ENCODE measurements at places on chromosomes 16 and 17.

GRCh38 chr17:80101946-80102663 is 724 bp downstream of the GAA start:
- DNase-seq = no peak

GRCh38 chr16:4914528-4915225 is 22.3 kb downstream of the PPL start:
- DNase-seq = no peak

DNA sequence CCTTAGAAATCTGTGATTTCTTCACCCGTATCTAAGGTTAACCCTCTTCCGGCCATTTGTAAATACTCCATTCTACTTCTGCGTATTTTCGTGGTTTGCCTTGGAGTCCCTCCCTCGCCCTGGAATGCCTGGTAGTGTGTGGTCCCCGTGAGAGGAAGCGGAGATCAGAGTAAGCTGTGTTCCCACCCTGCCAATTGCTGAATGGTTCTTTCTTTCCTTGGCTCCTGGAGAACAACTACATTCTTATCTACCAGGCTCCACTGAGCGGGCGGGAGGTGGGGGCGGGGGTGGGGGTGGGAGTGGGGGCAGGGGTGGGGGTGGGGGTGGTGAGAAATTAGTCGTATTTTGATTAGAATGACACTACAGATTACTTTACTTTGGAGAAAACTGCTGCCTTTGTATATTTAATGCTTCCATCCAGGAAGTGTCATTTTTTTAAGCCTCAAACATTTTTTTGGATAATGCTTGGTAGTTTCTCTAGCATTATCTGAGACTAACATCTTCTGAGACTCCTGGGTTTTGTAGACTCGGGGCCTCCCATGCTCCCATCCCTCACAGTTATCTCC is 20.9 kb upstream of the FASN start:
- DNase-seq = no peak

DNA sequence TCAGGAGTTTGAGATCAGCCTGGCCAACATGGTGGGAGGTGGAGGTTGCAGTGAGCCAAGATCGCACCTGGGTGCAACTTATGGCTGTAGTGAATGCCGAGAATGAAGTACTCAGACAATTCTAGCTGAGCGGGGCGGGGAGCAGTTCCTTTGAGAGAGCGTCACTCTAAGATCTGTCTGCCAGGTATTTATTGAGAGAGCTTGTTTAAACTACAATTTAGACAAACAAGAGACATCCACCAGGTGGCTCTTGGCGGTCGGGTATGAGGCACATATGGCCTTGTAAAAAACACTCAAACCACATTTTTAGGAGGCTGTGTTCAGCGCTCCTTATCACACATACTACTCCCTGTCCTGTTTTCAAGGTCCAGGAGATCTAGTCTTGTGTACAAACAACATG is 40.6 kb upstream of the CDH1 start:
- no peak for DNase-seq

GRCh38 chr17:66552371-66552770 is 250.0 kb downstream of the PRKCA start:
- DNase-seq = no peak

- no peak for DNase-seq
Measured at GRCh38 chr17:41308918-41309359, at the start of gene KRTAP16-1. KRTAP16-1 (minus strand) TSS chr17:41309309; CDS start chr17:41309253, 56 bp downstream.

GRCh38 chr16:51048544-51048943 is 102.5 kb downstream of the SALL1 start:
- DNase-seq = no peak

DNA sequence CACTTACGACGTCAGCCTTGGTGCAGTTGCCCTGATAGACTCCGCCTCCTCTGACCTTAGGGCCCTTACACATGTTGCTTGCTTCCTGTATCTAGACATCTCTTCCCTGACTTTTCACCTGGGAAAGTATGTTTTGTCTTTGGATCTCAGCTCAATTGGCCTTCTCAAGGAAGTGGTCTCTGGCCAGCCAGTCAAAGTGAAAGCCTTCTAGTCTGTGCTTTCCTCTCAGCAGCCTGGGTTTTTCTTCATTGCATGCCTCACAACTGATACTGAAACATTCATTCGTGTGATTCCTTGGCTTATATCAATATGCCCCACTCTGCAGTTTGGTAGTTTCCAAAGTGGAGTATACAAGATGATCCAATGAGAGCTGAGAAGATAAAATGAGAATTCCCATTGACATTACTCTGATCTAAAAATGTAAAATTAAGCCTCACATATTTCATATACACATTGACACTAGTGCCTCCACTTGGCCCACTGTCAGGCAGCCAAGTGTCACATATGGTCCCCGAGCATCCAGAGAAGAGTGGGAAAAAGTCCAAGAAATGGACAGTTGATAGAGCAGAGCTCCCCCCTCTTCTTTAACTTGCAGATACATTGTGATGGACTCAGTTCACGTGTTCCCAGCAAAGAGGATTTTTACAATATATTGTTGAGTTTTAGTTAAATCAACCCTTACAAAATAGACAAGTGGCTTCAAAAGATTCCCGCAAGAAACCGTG is 371.2 kb upstream of the ASIC2 start:
- no peak for DNase-seq

DNA sequence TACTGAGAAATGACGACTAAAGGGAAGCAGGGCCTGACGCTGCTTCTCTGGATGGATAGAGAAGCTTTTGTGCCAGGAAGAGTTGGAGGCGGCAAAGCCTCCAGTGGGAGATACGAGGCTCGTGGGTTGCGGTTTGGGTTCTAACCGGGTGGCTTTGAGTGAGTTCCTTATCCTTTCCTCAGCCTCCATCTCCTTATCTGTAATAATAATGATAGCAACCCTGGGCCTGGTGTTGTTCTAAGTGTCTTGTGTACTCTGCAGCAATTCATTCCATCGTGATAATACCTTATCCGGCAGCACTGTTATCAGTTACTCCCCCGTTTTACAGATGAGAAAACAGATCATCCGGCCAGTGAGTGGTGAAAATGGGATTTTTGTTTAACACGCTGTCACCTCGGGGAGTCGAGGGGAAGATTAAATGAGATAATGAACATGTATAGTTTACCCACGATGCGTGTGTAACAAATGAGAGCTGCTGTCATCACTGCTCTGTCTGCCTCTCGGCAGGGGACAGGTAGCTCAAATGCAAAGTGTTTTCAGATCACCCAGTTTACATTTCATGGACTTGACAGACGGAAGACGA is 52.0 kb upstream of the LHX1 start:
- no peak for DNase-seq

DNA sequence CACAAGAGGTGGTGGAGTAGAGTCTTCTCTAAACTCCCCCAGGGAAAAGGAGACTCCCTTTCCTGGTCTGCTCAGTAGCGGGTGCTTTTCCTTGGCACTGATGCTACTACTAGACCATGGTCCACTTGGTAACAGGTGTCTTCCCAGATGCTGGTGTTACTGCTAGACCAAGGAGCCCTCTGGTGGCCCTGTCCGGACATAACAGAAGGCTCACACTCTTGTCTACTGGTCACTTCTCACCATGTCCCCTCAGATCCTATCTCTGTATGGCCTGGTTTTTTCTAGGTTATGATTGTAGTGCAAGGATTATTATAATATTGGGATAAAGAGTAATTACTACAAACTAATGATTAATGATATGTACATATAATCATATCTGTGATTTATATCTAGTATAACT is 49.7 kb upstream of the ARL4D start:
- no peak for DNase-seq

GRCh38 chr17:78092794-78093324 is 35.7 kb downstream of the TMC6 start:
- DNase-seq = no peak

DNA sequence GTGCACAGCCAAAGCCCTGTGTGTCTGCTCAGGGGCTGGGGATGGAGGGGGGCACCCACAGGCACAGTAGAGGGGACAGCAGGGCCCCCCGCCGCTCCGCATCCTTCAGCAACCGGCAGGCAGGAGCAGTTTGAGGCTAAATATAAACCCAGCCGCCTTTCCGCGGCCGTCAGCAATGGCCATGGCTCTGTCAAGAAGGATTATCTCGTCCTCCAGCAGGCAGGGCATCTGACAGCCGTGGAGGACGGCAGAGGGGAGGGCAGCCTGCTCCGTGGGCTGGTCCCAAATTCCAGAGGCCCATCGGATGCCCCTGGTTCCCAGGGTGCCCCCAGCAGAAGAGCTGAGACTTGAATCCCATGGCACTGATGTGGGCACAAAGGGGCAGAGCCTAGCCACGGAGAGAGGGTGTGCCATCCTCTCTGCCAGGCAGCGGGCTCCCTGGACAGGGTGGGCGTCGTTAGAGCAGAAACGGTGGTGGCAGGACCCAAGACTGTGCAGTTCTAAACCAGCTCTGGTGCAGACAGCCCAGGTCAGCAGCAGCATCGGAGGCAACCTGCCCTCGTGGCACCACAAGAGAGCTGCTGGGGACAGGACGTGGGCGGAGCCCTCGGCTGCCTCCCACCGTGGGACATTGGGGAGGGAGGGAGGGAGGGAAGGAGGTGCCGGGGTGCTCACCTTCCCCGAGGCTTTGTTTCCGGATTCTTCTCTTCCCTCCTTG is 198.8 kb upstream of the CIBAR2 start:
- DNase-seq = no peak

DNA sequence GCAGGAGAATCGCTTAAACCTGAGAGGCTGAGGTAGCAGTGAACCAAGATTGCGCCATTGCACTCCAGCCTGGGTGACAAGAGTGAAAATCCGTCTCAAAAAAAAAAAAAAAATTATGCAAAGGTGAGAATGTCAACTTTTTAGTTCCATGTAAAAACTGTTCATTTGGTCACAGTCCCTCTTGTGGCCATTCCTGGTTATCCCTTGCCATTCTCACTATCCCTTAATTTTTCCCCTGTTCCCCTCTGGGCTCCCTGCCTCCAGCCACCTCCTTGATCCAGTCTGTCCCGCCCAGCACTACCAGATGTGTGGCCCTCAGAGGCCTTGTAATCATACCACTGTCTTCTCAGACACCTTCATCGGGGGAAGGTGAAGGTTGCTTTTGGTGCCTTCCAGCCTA is 23.4 kb downstream of the DCAF7 start:
- no peak for DNase-seq

- no peak for DNase-seq
Measured at GRCh38 chr16:53219371-53219770, 164.6 kb downstream of the CHD9 start.

- DNase-seq = no peak
Measured at GRCh38 chr17:60577147-60577915, 22.7 kb upstream of the PPM1D start.

DNA sequence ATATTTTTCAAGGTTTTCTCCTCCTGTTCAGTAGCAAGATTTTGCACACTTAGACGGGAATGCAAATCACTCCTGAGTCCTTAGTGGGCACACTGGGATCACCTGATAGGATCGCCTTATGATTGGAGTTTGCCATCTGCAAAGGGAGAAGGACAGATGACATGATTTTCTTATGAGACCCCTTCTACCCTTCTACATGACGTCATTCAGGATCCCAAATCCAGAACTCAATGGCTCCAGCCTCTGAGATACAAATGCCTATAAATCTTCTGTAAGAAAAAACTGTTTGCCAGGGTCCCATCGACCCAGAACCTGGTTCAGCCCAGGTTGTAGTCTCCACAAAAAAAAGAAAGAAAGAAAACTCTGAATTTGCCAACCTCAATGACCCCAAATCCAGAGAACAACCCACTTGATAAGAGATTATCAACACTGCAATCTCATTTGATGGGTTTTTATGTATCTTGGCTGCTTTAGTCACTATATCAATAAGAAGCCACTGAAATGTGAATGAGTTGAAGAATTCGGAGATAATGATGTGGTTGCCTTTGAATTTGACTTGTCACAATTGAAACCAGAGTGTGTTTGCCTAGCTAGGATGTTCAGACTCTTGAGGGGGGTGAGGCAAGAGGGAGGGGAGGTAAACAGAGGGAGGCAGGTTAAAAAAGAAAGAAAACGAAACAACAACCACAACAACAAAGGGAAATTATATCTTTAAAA is 6.7 kb downstream of the ZNF423 start:
- DNase-seq = no peak

GRCh38 chr17:74527081-74527480 is 4.2 kb downstream of the CD300LB start:
- DNase-seq = no peak

DNA sequence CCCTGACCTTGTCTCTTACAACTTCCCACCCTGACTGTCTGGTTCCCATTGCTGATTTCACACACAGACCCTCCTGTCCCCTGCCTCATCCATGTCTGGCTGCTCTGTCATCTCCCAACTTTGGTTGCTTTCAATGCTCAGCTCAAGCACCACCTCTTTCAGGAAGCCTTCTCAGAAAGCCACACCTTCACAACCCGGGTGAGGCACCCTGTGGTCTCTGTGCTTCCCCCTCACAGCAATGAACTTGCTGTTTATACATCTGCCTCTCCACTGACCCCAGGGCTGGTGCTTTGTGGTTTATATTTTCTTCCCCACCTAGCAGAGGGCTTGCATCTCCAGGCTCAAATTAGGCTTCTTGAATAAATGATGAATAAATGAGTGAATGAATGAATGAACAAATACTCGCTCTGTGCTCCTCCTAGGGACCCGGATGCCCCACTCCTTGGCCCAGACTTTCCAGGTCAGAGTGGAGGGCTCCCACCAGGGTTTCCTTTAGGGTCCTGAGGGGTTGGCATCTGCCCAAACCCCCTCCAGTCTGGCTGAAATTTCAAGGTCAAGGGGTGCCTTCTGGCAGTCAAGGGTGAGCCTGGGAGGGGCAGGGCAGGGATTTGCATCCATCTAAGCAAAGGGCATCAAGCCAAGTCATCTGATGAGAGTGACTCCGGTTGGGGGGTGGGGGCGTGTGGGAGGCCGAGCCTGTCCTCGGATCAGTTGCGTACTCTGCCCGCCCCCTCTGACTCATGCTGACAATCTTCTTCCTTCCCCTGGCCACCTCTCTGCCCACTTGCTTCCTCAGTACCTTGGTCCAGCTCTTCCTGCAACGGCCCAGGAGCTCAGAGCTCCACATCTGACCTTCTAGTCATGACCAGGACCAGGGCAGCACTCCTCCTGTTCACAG is at the start of gene ITGAX:
ITGAX (plus strand) TSS at position 783 of the 898 bp plus-strand sequence; CDS start at position 862, 79 bp downstream.
- peak; percentile 92 for DNase-seq

DNA sequence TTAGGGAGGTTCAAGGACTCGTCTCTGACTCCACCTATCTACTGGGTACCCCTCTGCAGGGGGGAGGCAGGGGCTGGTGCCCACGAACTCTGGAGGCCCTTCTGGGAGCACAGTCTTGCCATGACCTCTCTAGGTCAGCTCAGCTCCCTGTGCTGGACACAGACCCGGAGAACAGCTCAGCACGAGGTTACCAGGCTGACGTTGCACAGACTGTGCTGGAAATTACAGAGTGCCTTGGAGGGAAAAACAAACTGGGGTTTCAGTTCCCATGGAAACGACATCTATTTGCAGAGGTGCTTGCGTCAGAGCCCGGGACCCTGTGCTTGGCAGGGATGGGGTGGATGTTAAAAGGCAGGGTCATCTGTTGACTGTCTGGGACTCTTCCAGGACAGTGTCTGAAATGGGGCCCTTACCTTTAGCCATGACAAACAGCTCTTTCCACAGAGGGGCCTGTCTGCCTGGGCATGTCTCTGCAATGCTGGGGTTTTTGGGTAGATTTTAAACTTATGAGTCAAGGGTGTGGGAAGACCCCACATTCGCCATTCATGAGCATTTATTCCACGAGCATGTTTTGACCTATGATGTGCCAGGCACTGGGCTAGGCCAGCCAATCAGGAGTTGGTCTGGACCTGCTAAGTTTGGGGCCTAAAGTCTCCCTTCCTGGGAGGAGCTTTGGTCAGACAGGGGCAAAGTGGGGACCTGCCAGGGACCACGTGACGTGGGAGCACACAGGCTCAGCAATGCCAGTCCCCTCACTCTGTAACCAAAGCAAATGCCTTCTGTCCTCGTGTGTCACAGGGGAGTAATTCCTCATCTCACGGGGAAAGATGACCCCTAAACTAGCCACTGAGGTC is 22.5 kb downstream of the CCR7 start:
- peak; percentile 79 for DNase-seq

All from HTR-8/SVneo (cell line).